ENCODE measurements at places on chromosomes 11 and 22. TPM values are rescaled to one million over a fixed set of nuclear protein-coding genes. Genes with fewer than 3 reads are reported as not detected.

The TMEM223 gene
- total RNA-seq = 31.2 TPM

The C11orf91 gene
- not detected for total RNA-seq

The LARGE1 gene
- total RNA-seq = 1.6 TPM

The NCR3LG1 gene
- 1.3 TPM for total RNA-seq

The OR52R1 gene
- total RNA-seq = not detected

The OR51B5 gene
- total RNA-seq = 0.81 TPM

The SPON1 gene
- total RNA-seq = 10.0 TPM

The SLC37A2 gene
- total RNA-seq = 0.27 TPM

The INS gene
- total RNA-seq = not detected

The OR5T2 gene
- total RNA-seq = not detected

The APOL5 gene
- total RNA-seq = not detected

The FOLR3 gene
- not detected for total RNA-seq

The PHLDA2 gene
- total RNA-seq = 1.1 TPM

The IRAG1 gene
- total RNA-seq = 0.27 TPM

The BAIAP2L2 gene
- under 0.01 TPM for total RNA-seq

The OR52H1 gene
- 4.3 TPM for total RNA-seq

The TNNI2 gene
- 1.3 TPM for total RNA-seq

The TSPAN18 gene
- total RNA-seq = 0.54 TPM

The MIOX gene
- not detected for total RNA-seq

The LIF gene
- total RNA-seq = 0.54 TPM

The UBQLN3 gene
- total RNA-seq = 0.81 TPM

The TOMT gene
- not detected for total RNA-seq

The SNX32 gene
- 4.3 TPM for total RNA-seq

The ACO2 gene
- 99.1 TPM for total RNA-seq

The CYP2D6 gene
- total RNA-seq = 0.27 TPM

The KCTD21 gene
- 3.0 TPM for total RNA-seq

The PKDREJ gene
- total RNA-seq = under 0.01 TPM

The PIK3IP1 gene
- 67.9 TPM for total RNA-seq

The OR52A1 gene
- 0.27 TPM for total RNA-seq

The IL18 gene
- 26.4 TPM for total RNA-seq

The BET1L gene
- total RNA-seq = 27.2 TPM

The DGAT2 gene
- 1.1 TPM for total RNA-seq

The CAVIN3 gene
- total RNA-seq = 0.27 TPM

The KRTAP5-8 gene
- total RNA-seq = not detected

The CREB3L1 gene
- total RNA-seq = under 0.01 TPM
